Muscle of leg (tissue), 16 donors: ENCODE measurements at places on chromosomes 16 and 17.
A peak's percentile ranks its signal among the peaks of the same experiment; 100 is the strongest.

DNA sequence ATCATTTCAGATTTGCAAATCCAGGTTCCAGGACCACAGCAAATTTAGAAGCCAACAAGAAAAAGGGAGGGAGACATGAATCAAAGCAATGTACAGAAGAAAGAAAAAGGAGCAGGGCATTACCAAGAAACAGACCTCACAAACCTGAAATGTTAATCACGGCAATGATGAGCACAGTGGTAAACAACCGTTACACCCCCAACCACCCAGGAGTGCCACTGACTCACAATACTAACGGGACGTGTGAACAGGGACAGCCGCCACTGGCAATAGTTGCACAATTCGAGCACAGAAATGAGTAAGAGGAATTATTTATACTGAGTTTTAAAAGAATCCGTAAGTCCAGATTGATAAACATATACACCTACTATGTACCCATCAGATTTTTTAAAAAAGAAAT lies 13.8 kb downstream of the USP22 start:
- DNase-seq = no peak

GRCh38 chr16:6104428-6104827 lies 1006.8 kb upstream of the EEF2KMT start:
- no peak for DNase-seq

GRCh38 chr16:9256196-9256595 lies 164.8 kb downstream of the HAPSTR1 start:
- DNase-seq = no peak

GRCh38 chr16:90032674-90033331 lies 13.5 kb upstream of the DBNDD1 start:
- DNase-seq = peak; percentile 80

DNA sequence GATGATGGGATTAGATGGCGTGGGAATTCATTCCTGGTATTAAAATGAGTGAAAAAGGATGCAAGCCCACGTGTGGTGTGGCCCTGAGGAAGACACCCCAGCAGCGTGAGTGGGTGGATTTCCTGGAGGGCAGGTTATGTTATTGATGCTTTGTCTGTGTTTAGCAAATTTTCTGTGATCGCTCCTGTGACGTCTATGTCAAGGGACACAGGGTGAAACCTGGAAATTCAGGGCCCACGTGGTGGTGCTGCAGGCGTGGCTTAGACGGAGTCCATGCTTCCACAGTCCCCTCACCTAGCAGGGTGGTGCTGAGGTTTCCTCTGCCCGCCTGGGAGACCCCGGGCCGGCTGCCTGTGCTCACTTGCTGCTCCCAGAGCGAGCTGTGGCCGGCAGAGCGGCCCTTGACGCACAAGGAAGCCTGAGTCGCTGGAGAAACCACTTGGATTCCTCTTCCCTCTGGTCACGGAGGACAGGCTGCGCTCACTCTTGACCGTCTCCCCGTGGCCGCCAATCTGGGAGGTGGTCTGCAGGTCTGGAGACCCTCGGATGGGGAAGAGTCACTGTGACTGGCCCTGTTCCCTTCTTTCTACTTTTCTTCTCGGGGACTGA lies 23.4 kb downstream of the BAIAP2 start:
- no peak for DNase-seq

DNA sequence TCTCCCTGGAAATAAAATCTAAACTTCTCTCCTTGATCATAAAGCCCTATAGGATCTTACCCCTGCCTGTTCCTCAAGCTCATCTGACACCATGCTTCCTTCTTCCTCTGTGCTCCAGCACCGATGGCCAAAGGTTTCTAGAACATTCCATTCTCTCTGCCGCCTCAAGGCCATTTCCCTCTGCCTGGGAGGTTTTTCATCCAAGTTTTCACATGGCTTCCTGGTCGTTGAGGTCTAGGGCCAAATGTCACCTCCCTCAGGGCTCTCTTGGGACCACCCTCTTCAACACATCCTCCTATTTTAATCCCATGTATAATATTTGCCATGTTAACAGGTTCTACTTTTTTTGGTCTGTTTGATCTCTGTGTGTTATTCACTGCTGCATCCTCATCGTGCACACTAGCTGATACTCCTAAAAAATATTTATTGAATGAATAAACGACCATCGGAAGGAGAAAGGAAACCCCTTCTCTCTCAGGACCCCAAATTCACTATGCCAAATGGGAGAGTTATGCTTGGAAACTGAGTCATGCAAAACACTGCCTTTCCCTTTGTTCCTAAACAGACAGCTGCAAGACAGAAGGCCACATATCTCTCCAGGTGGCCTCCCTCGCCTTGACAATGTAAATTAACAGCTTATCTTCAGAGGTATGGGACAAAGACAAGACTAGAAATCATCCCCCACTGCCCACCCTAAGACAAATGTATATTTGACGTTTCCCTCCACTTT lies 78.5 kb downstream of the XYLT1 start:
- DNase-seq = no peak

DNA sequence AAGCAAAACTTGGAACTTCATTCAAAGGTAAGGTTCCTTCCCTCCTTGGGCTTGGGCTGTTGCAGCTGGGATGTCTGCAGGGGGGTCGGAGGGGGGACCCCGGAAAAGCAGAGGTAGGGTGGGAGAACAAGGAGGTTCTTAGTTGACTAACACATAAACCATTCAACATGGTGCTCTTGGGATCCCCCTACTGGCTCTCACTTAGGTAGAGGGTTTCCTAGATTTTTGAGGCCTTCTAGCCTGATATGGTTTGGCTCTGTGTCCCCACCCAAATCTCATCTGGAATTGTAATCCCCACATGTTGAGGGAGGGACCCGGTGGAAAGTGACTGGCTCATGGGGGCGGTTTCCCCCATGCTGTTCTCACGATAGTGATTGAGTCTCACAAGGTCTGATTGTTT lies 93.9 kb downstream of the RGS9 start:
- DNase-seq = no peak

GRCh38 chr16:71974068-71974818 lies 26.0 kb downstream of the PKD1L3 start:
- no peak for DNase-seq

DNA sequence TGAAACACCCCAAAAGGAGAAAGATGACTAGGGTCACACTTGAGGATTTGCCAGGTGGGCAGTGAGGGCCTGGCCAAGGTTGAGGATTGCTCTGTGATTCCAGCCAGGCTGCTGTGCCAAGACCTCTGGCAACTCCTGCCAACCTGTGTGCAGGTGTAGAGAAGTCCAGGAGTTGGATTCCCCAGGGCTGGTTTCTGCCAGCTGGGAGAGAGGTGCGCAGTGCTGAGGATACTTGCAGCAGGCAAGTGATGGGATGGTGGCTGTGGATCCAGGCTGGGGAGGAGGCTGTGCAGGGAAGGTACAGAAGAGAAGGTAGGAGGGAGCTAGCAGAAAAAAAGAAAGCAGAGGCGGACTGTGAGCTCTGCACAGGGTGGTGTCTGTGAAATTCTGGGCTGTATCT lies 6.6 kb downstream of the RIPOR1 start:
- DNase-seq = no peak

GRCh38 chr17:48892940-48893645 lies 506 bp downstream of the ATP5MC1 start:
- DNase-seq = peak; percentile 44

DNA sequence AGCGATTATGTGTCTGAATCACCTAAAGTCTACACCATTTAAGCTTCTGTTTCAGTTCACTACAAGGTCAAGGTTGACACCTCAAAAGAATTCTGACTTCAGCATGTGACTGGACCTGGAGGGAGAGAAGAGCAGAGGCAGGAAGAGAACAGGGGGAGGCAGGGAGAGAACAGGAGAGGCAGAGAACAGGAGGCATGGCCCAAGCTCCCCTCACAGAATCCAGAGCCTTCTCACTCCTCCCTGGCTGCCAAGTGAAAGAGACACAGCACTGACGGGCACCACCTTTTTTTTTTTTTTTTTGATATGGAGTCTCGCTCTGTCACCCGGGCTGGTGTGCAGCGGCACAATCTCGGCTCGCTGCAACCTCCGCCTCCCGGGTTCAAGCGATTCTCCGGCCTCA lies 11.4 kb downstream of the GGA2 start:
- DNase-seq = no peak

DNA sequence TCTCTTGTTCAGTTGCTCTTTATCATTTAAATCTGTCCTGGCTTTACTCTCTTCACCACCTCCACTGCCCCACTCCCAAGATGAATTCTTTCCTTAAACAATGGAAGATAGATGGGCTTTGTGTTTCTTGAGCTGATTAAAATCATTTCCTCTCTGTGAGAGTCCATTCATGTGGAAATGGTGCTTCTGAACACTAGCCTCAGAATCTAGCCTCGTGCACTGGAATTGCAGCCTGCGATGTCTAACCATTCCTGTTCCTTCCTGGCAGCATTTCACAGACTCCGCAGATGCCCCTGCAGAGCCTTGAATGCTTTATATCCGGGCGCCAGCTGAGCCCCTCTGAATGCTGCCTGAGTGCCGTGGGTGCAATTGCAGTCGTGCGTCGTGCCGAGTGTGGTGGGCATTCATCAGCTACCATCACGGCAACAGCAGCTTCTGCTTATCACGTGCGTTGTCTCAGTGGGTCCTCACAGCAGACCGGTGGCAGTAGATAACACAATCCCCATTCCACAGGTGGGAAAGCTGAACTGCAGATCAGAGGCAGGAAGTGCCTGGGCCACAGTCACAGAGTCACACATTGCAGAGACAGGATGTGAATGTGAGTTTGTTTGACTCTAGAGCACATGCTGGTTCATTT lies 172.8 kb upstream of the WSCD1 start:
- no peak for DNase-seq

GRCh38 chr17:20122254-20122879 lies 113.2 kb downstream of the SPECC1 start:
- DNase-seq = peak; percentile 61

DNA sequence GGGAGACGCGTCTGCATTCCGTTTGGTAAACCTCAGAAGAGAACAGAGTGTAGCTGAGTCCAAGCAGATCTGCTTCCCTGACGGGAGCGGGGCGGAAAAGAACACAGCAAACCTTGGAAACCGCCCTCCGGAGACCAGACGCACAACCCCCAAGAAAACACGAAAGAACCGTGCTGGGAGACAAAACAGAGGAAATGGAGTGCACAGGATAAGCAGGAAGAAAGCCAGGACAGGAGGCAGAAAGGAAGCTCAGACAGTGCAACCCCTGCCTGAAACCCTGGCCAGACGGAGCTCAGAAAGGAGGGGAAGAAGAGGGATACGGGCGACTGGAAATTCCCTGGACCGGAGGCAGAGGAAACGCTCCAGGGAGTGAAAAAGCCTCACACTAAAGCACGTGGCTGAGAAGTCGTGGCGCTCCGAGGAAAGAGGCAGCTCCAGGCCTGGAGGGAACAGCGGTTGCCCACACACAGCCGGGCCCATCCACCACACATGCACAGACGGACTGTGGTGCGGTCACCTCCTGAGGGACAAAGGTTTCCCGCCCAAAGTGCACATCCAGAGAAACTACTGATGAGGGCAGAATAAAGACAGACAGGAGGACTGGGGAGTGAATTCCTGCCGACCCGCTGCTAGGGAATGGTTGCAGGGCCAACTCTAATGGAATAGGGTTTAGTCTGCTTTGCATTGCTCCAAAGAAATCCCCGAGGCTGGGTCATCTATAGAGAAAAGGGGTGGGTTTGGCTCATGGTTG lies 10.2 kb downstream of the DPEP1 start:
- peak; percentile 46 for DNase-seq

DNA sequence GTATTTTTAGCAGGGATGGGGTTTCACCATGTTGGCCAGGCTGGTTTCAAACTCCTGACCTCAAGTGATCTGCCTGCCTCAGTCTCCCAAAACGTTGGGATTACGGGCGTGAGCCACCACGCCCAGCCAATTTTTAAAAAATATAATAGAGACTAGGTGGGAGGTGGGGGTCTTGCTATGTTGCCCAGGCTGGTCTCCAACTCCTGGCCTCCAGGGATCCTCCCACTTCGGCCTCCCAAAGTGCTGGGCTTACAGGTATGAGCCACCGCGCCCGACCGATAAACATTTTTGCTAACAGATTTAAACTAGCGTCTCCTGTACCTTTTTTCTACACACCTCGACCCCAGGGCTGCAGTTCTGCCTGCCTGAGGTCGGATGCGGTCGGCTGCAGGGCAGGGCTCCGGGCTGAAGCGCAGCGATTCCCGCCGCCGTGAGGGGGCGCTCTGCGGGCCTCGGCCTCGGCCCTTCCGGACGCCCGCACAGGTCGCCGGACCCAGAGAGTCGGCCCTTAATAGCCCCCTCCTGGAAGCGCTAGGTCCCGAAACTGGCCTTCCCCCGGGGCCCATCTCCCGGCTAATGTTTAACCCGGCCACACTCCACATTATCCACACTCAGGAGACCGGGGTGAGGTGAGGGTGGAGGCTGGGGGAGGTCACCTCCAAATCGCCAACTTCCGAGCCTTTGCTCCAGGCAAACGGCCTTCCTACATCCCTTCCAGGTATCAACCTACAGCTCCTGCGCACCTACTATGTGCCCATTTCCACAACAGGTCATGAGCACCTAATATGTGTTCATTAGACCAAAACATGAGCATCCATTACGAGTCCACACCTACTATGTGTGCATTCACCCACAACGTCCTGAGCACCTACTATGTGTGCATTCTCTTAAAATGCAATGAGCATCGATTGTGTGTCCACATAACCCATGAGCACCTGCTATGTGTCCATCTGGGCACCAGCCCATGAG lies 2.0 kb upstream of the GLIS2 start:
- no peak for DNase-seq

GRCh38 chr16:24853169-24853824 lies 7.5 kb downstream of the SLC5A11 start:
- DNase-seq = no peak

DNA sequence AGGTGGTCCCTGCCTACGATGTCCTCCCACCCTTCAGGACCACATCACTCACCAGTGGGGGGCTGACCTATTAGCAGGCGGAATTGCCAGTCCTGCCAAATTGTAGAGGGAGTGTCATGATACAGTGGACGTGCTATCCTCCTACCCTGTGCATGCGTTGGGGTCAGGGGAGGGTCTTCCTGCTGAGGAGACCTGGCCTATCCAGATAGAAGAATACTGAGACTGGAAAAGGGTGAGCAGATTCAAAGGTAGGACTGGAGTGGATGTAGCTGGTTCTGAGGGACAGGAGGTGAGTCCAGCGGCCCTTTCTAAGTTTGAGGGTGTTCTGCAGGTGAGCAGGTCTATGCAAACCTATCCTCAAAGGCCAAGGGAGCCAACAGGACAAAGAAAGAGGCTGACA lies 8.0 kb downstream of the PRSS41 start:
- DNase-seq = no peak

GRCh38 chr17:59190806-59191205 lies 19.0 kb upstream of the SMG8 start:
- no peak for DNase-seq
